Activated CD4-positive, alpha-beta T cell treated with anti-CD3 and anti-CD28 coated beads for 4 hours (primary cell): ENCODE measurements at places on chromosomes 4 and X.

DNA sequence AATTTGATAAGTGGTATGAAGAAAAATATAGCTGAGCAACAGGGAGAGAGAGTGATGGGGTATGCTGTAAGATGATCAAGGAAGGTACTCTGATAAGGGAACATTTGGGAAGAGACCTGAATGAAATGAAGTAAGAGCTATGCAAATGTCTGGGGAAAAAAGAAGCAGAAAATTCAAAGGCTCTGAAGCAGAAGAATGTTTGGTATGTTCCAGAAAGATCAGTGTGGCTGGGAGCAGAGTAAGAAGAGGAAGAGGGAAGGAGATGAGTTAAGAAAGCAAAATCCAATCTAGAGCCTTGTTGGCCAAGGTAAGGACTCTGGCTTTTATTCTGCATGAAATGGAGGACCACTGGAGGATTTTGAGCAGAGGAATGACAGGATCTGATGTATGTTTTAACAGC, 90.0 kb downstream of the AWAT2 start:
- no peak for DNase-seq

- DNase-seq: no peak
These were observed 119.2 kb downstream of the DDX53 start for GRCh38 chrX:23118890-23119527.

DNA sequence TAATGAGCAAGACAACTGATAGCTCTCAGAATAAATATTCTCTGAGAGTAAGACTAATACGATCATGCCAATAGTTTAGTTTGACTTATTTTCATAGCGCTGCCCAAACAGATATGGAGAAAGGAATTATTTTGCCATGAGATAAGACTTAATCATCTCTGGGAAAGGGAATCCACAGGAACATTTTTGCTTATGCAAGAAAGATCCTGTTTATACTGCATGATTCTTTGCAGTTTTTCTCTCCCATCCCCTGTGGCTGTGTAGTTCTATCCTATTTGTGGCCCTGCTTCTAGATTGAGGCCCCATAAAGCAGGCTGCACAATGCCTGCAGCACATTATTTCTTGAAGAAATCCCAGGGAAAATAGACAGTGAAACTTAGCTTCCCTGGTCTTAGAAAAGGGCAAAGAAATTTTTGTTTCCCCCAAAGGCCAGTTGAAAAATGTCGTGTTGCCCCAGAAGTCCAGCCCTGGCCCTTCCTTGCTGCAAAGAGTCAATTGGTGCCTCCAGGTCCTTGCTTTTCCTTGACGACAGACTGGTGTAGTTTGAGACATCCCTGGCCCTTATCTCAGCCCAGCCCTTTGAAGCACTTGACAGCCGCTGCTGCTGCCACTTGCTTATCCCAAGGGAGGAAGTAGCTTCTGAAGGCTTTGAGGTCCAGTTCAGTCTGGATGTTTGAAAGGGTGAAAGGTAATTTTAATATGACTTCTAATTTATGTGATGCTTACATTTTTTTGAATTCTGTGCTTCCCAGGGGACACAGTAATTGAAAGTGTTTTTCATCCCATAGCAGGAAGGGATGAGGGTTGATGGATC, 45.0 kb upstream of the SH3RF1 start:
- DNase-seq: no peak

- no peak for DNase-seq
These were observed 11.3 kb upstream of the RBMXL3 start for GRCh38 chrX:115177932-115178331.

DNA sequence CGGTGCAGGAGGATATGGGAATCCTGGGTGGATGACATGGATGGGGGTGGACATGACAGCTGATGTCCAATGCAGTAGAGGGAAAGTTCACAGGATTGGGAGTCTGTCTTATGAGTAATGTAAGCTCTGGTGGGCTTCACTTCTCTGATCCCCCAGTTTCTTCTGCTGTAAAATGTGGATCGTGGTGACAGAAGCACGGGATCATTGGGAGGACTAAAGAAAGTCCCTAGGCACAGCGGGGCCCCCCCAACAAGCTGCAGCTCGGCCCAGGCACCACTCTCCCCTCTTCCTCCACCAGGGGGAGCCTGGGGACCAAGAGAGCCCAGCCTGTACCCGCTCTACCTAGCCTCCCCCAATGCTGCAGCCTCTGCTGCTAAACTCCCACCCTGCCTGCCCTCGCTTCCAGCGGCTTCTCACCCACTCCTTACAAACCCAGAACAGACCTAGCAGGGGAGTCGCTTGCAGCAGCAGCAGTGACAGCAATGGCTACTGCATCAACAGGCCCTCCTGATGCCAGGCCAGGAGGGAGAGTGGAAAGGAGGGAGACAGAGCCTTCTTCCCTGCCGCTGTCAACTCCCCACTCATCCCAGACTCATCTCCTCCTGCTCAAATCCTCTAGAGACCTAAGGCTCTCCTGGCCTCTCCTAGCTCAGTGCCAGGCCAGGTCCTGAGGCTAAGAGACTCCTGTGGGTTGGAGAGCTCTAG, 36.1 kb upstream of the IQSEC2 start:
- DNase-seq: peak; percentile 78

GRCh38 chr4:15668566-15669435, 12.8 kb upstream of the FAM200B start:
- DNase-seq: no peak

- no peak for DNase-seq
These were observed 16.3 kb downstream of the FAM47E start for GRCh38 chr4:76267811-76268210.

DNA sequence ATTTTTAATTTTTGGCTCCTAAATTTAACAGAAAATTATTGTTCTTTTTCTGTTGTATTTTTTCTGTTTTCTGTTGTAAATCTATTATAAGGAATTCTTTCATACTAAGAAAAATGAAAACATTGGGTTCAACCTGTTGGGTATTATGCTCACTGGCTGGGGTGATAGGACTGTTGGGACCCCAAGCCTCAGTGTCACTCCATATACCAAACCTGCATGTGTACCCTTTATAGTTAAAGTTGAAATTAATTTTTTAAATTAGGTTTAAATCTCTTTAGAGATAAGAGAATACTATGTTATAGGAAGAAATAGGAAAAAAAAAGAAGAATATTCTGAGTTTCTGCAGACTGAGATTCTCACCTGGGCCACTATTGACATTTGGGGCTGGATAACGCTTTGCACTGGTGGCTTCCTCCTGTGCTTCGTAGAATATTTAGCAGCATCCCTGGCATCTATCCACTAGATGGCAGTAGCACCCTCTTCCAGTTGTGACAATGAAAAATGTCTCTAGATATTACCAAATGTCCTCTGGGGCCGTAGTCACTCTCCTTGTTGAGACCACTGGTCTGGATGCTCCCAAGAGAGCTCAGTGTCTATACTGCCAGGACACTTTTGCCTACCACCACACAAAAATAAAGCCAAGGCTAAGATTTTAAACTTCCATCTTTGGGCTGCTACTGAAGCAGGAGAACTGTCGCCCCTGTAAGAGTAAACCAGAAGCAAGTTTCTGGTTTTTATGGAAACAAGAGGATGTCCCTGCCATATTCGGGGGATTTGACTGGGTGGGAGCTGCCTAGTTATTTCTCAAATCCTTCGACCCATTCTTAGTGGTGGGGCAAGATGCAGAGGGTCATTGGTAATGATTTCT, 22.4 kb upstream of the CLTRN start:
- peak; percentile 72 for DNase-seq

DNA sequence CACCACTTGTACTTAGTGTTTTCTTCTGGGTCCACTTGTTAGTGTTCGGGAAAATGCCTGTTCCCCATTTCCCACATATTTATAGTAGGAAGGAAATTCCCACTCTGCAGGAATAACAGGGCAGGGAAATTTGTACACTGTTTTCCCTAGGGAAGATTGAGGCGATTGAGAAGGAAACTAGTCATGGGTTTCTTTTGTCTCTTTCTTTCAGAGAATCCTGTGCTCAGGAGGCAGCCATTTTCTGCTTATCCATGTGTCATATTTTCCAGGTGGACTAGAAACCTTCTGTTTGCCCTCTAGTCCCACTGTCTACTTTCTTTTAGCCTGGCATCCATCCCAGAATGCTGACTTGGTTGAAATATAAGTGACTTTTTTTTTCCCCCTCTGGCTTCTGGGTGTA, 299.1 kb upstream of the ANKRD50 start:
- no peak for DNase-seq

- peak; percentile 25 for DNase-seq
These were observed 127.4 kb upstream of the RPL34 start for GRCh38 chr4:108492816-108493595.

DNA sequence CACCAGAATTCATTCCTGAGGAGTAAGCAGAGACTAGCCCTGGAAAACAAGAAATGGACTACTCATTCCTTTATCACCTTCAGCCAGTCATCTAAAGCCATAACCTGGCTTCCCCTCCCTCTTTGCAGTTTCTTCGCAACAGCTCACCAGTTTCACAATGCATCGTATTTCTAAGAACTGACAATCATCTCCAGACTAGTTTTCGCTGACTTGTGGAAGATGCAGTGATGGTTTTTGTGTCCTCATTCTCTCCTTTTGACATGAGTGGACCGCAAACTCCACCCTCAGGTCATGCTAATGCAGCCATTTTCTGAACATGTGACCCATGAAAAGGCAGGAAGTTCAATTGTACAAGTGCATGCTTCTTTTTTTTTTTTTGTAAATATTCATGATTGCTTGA, 1203.5 kb downstream of the PCDH7 start:
- no peak for DNase-seq

DNA sequence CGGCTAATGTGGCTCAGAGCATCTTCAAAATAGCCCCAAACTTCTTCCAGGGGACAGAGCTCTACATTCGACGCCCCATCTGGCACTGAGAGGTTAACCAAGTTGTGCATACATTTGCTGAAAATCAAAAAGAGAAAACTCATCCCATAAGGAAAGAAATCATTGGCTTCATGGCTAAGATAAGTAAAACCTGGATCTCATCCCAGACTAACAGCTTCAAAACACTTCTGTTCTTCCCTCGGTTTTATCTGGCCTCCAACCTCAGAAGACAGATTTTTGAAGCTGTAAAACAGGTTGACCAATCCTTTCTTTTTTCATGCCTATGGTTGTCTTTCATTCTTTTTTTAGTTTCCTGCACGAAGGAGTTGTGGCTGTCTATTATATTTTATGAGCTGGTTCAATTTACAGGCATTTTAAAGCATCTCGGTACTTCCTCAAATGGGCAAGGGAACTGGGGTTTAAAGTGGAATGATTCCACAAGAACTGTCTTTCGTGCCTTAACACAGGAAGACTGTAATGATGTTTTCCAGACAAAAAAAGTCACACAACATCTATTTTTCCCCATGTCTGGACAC, 107.6 kb downstream of the DLG3 start:
- DNase-seq: no peak

DNA sequence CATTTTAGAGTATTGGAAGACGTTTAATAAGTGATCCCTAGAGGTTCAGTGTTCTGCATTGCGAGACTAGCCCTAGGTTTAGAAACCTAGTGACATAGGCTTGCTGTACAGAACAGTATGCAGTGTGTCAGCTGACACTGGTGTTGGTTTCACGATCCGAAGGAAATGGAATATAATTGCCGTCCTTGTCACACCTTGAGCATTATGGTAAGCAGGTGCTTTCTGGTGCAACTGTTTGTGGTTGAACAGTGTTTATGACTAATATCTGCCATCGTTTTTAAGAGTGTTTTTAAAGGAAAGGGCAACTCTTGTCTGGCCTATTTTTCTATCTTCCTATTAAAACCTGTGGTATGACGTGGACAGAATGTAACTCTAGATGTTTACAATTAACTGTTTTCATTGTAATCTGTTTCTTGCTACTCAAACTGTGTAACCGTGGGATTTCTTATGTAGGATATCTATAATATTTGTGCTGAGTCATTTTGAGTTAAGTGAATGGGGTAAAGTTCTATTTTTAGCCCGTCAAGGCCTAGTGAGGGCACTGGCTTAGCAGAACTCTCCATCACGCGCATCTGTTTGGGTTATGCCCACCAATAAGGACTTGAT, 53.8 kb upstream of the TBC1D14 start:
- DNase-seq: peak; percentile 29

DNA sequence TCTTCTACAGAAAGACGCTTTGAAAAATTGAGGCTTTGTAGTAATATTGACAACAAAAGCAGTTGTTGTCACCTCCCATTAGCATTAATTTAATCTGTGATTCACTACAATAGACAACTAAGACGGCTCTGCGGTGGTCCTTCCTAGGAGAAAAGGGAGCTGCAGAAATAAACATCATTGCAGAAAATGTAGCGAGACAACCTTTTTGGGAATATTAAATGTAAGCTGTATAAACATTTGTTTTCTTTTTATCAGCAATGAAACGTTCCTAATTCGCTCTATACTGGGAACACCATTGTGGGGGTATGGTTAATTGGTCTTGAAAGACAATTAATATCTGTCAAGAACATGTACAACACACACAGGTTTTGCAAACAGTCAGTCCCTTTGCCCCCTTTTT, 583.3 kb upstream of the TENM3 start:
- DNase-seq: no peak

DNA sequence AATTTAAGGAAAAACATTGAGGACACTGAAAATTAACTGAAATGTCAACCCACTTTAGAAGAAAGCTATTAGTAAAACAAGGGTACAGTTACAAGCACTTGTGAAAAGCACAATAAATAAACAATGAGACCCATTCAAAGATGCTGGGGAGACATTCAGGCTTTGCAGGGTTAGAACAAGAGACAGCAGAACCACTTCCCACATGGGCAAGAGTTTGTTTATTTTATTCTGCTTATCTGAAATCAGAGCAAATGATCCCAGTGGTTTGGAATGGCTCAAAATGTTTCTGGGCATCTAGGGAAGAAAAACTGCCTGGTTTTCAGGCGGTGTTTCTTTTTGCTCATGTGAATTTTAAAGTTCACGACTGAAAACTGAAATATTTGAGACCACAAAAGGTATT, 42.4 kb downstream of the PPP3CA start:
- no peak for DNase-seq

DNA sequence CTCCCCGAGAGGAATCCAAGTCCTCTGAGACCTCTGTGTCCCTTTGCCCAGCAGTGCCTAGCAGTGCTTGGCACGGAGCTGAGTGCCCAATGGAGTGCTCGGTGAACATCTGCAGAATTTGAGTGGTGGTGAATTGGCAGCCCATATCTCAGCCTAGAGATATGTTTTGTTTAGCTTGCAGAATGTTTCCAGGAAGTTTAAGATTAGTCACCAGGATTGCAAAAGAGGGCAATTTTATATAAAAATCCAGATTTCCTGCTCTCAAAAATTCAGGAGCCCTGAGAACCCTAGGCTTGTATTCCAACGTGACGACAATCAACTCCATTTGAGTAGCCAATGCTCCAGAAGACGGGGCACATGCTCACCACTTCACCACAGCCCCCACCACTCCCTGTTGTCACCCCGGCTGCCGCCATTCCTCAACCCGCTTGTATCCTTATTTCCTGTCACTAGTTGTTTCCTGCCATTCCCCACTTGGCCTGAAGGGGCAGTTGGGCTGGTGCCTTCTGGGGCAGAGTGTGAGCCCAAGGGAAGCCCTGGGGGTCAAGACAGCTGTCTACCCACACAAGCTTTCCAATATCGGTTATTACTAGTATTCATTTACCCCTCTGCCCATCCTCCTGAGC, 116.9 kb downstream of the EFNB1 start:
- no peak for DNase-seq

GRCh38 chr4:174592985-174593335, 70.7 kb upstream of the HPGD start:
- no peak for DNase-seq

GRCh38 chr4:1901127-1901526, 29.9 kb downstream of the NSD2 start:
- DNase-seq: no peak
